ENCODE measurements at places on chromosomes 1 and 21.

DNA sequence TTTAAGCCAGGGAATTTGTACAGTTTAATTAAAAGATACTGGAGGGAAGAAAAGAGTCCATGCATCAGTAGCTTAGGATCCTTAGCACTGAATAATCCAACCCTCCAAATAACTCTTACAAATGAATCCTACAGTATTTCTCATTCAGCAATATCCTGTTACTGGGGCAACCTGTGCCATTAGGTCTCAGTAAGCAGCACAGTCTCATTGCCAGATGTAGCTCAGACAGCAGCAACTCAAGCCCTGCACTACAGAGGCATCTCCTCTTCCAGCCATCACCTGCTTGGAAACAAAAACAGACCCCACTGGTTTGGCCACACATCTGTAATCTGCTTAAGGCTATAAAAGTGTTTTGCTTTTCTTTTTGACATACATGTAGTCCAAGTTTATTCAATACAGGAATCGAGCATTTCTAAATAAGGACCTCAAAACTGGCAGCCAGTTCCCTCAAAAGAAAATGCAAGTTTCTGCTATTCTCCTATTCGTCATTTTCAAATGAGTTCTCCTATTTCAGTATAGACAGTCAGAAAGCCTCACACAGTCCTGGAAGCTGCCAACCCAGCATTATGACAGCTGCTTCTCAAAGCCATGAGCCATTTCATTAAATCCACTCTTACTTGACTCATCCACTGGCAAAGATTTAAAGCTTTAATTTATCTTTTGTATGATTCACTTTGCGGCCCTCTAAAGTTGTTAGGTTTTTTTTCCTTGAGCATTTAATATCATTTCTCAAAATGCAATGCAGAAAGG, 129.0 kb downstream of the APP start:
- DNase-seq, result peak; percentile 18

DNA sequence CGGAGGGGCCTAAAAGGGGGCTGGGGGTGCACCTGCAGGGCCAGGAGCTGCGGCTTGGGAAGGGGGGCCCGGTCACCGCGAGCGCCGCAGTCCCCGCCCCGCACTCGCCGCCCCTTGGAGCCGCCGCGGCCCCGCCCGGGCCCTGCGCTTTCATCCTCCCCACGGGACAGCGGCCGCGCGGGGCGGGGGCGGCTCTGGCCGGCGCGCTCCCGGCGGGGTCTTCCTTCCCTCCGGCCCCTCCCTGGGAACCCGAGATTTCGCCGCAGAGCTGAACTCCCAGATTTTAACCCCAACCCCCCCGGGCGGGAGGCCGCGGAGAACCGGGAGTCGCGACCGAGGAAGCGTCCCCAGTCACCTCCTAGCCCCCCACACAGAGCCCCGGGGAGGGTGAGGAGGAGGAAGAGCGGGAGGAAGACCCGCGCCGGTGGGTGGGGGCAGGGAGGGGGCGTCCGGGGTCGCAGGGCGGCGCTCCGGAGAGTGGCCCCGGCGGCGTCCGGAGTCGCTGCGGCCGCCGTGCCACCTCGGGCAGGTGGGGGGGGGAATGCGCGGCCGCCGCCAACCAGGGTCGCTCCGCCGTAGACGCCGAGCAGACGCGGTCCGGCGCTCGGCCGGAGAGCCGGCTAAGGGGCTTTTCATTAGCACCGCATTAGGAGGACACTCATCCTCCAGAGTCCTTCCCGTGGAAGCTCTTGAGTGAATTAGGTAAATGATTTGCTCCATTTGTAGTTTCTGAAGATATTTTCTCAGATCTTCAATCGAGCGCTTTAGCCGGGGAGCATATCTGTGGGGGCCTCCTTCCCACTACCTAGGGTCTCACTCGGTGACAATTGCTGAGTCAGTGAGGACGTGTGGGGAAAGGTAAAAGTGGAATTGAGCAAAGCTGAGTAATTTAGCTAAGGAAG, 31.6 kb upstream of the NFIA start:
- DNase-seq, result peak; percentile 39

DNA sequence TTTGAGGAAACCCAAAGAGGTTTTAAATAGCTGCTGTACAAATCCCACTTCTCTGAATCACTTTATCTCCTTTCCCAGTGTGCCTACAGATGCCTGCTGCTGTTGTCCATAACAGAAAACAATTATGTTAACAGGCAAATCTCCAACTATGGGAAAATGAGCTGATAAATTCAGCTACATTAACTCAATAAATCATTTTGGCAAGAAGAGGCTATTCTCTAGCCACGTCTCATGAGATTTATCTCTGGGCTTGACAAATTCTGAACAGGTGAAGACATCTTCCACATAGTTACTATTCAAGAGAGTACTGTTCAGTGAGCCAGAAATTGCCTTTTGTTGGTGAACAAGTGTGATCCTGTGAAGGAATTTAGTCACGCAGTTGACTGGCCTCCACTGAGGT, 327.1 kb upstream of the FMN2 start:
- no peak for DNase-seq

GRCh38 chr1:46772571-46772970, 26.3 kb upstream of the CYP4B1 start:
- DNase-seq, result no peak

GRCh38 chr1:174352117-174352516, 95.6 kb upstream of the GPR52 start:
- no peak for DNase-seq

GRCh38 chr1:46489638-46490405, at the start of gene DMBX1:
Gene DMBX1, plus strand, starts transcription at chr1:46489836. Its CDS starts 17,175 bp downstream, at chr1:46507011.
- DNase-seq, result peak; percentile 87

- no peak for DNase-seq
Measured at GRCh38 chr1:170351366-170351946, 180.5 kb upstream of the GORAB start.

DNA sequence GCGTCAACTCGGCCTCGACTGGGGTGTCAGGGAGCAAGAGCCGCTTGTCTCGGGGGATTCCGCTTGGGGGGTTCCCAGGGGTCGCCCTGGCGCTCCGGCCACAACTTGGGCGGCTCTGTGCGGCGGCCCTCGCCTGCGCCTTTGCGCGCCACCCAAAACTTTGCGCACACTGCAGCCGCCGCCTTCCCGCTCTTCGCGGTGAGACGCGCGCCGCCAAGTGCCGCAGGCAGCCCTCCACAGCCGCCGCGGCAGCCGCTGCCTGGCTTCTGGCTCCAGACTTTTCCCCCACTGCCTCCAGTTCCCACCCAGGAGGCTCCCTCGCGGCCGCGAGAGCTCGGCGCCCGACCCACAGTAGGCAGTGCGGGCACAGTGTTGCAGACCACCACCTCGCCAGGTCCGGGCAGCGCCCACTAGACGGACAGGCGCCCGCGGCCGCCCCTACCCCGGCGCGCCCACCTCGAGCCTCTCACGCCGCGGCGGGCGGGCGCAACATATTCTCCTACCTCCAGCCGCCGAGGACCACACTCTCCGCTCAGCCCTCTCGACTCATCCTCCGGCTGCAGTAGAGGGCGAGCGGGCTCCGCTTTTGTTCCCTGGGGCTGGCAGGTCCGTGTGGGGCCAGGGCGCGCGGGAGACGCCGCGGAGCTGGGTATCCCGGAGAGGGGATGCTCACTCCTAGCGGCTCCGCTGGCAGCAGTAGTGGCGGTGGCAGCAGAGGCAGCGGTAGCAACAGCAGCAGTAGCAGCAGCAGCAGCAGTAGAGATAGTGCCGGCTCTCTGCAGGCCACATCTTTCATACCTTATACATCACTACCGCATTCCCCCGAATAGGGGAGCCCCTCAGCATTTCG, 296.6 kb downstream of the OMA1 start:
- DNase-seq, result peak; percentile 79

- DNase-seq, result peak; percentile 48
Measured at GRCh38 chr1:66262208-66262963, 271.6 kb upstream of the SGIP1 start.

DNA sequence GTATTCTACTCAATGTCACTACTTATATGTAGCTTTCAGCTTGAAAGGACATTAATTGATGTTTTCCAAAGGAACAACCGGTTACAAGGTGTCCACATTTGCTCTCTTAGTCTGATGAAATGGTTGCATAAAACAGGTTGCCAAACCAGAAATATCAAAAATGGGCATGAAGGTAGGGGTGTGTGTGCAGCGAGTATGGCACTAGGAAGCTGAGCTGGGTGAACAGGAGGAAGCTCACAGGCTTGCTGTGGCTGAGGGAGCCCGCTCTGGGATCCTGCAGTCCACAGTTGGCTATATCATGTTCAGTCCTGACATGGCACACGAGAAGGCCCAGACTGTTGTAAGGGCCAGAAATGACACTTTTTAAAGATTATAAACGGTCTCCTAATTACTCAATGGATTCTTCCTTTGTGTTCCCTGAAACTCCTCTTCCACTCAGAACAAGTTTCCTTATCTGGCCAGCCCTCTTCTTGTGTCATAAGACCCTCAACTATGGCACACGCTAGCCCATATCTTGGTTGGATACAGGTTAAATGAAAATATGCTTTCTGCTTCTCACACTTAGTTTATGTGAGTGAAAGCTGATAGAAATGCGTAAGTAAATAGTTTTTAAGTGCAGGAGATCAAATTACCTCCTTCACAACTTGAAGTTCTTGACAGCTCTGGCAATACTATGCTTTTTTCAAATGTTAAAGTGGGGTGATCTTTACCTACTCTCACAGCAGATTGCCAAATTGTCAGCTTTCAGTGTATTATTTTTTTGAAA, 201.5 kb downstream of the LMO4 start:
- no peak for DNase-seq

GRCh38 chr1:39898648-39899603, 2.8 kb downstream of the MYCL start:
- DNase-seq, result peak; percentile 92

DNA sequence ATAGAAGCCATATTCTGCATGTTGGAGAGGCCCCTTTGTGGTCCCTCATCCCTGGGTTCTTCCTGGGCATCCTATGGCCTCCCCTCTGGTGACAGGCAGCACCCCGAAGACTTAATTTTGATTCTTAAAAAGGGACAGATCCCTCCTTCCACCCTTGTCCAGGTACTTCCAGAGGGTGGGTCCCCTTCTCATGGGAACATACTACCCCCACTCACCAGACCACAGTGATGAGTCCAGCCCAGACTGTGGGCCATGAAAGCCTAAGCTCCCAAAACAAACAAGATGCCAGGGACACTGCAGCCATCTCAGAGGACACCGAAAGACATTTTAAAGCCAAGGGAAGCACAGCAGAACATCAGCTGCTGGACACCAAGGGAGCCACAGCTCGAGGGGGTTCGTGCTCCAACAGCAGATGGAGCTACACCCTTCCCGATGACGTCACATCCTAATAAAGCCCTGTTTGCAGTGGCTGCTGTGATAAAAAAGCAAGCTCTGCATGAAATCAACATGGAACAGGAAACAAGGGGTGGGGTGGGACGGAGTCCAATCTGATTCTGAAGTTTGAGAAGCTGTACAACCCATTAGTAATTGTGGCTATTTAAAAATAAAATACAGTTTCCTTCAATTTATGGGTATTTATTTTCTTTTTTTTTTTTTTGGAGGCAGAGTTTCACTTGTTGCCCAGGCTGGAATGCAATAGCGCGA, 32.4 kb downstream of the GNB1 start:
- DNase-seq, result peak; percentile 80

DNA sequence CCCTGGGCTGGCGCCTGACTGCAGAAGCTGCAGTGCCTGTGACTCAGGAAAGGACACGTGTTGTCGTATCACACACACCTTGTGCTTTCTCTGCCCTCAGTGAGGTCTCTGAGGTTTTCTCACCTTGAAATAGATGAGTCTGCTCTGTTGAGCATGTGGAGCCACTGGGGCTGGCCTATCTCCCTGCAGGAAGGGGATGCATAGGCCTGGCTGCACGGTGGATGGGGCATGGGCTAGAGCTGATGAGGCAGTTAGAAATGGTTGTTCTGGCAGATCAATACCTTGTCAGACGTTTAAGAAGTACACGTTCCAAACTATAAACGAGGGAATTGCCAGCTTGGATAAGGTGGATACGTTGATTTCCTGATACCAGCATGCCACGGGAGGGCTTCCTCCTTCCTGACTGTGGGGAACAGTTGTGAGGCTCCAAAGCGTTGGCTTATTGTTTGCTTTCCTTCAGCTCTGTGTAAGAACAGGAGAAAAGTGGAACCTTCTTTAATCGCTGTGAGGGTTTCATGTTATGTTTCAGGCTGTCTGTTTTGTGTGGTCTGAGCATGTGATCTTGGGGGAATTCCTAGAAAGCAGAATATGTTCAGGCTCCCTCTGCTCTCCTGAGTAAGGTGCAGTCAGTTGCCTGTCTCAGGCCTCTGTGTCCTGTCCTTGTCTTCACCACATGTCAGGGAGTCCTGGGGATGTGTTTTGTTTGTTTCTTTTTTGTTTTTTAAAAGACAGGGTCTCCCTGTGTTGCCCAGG, 44.8 kb downstream of the PCNT start:
- no peak for DNase-seq

GRCh38 chr1:150575072-150575489, 4.3 kb downstream of the MCL1 start:
- DNase-seq, result no peak

GRCh38 chr1:83692524-83693381, 306.2 kb downstream of the TTLL7 start:
- peak; percentile 87 for DNase-seq

GRCh38 chr1:56435434-56436262, 143.7 kb downstream of the PLPP3 start:
- DNase-seq, result peak; percentile 83

DNA sequence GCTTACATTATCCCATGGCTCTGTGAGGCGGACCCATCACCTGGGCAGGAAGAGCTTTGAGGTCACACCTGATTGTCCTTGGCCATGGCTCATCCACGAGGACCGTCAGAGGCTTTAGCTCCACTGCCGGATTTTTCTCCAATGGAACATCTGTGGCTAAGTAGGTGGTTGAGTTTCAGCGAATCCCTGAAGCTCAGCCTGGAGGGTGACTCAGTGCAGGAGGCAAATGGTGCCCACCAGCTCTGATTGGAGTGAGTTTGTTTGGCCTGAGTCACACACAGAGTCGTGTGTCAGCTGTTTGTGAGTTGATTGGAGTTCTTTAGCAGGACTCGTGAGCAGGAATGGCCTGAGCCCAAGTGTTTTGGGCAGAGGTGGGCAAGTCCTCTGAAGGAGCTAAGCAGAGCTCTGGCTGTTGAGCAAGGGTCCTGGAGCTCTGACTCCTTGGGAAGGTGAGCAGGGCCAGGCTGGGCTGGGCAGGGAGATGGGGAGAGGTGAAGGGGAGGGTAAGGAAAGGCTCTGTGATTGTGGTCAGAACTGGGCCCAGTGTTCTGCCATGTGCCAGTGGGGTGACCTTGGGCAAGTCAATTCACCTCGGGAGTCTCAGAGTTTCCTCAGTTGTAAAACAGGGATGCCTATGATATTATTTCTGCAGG, 2.0 kb downstream of the SLC6A17 start:
- no peak for DNase-seq

GRCh38 chr1:22517956-22518355, 45.3 kb upstream of the EPHA8 start:
- DNase-seq, result no peak

DNA sequence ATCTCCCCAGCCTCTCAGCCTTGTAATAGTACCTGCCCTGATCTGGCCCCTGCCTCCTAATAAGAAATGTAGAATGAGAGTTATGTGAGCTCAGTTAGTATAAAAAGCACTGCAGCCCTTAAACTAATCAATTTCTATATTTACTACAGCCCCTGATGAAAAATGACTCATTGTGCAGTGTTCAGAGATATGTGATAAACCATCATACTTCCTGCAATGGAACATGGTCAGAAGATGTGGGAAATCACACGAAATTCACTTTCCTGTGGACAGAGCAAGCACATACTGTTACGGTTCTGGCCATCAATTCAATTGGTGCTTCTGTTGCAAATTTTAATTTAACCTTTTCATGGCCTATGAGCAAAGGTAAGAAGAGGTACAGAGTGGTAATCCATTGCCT, 176.8 kb upstream of the PDE4B start:
- no peak for DNase-seq
